Stimulated activated CD4-positive, alpha-beta T cell treated with anti-CD3 and anti-CD28 coated beads, Interleukin-1b, Interleukin-23, amount 100 ng/mL, for 24 hours (primary cell): ENCODE measurements at places on chromosomes 12 and 14.

DNA sequence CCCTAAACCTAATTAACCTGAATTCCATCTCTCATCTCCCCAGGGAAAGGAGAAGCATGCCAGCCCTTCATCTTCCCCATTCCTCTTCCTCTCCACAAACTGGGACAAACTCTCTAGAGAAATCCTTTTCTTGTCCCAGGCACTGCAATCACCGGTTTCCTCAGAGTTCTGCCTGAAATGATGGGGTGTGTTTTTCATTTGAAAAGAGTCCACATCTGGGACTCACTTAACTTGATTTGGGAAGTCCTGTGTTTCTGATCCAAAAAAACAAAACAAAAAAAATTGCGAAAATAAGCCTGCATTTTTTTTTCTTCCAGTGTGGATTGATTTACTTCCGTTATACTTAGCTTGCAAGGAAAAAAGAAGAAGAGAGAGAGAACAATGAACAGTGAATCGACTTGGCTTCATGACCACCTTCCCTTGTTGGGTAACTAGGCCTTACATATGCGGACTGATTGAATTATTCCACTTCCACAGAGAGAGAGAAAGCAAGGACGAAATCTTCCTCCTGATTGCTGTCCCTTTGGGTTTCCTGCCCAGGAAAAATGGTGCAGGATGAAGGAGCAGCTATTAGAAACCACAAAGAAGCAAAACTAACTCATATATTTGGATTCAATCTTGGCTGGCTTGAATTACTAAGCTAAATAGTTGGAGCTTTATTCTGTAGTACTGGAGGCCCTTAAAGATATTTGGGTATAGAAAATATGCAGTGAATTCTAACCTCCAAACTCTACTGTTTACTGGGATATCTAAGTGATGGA, 506.2 kb upstream of the TBX3 start:
- DNase-seq = no peak

DNA sequence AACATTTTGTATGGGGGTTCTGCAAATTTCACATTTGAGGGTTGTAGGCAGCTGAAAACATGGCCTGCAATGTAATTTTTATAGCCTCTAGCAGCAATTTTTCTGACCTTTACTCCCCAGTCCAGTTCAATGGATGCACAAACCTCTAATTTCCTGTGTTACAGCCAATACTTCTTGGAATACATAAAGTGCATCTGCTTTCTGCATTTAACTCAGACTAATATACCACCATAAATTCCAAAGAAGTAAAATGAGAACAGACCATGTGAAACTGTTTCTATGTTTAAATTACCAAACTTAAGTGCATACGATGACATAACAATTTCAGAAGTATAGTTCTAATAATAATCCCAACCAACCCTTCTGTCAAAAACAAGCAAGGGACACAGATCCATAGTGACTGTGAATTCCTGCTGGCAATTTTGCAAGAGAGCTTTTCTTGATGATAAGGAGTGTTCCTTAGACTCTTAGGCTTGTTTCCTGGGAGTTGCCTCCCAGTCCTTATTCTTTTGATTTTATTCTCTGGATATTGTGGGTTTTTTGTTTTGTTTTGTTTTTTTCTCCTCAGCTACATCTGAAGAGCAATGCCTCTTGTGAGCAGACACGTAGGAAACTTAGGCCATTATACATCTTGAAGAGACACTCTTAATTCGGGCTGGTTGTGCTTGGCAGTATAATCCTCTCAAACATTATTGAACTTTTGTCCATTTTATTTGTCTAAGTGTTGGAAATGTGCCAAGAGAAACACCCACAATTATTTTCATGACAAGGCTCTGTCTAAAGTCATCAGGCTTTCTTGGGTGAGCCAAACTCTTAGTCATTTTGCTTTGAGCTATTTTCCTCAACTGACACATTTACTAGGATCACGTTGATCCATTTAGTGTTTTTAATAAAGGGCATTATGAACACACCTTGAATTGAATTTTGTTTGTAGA, 51.3 kb upstream of the RERGL start:
- DNase-seq = no peak

DNA sequence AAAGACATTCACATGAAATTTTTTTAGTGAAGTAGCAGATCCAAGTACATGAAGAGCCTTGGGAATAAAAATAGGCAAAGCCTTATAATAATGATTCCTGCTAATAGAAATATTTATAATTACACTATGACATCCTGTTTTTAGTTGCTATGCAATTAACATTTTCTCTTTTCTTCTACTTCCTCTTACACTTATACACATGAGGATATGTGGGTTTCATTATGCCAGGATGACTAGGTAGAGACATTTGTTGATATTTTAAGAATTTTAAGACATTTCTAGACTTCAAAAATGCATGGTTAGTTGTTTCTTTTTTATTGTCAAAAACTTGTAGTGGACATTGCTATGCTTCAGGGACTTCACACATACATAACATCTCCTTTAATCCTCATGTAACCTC, 326.8 kb downstream of the SYT1 start:
- DNase-seq = no peak

GRCh38 chr12:54840244-54840865, 14.0 kb upstream of the MUCL1 start:
- DNase-seq = no peak

DNA sequence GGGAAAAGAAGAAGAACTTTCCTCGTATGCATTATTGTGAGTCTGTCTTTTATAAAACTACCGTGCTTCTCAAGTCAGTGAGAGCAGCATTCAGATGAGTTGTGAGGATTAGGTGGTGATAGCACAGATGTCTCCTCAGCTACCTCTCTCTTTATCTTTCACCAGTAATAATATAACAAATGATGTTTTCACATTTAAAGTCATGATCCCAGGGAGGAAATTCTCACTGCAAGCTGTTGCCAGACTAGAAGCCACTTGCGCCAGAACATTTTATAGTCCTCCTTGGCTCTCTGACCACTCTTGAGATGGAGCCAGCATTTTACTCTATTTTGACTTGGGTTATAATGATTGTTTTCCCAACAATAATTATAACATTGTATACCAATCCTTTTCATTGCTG, 443.1 kb downstream of the AEBP2 start:
- no peak for DNase-seq

DNA sequence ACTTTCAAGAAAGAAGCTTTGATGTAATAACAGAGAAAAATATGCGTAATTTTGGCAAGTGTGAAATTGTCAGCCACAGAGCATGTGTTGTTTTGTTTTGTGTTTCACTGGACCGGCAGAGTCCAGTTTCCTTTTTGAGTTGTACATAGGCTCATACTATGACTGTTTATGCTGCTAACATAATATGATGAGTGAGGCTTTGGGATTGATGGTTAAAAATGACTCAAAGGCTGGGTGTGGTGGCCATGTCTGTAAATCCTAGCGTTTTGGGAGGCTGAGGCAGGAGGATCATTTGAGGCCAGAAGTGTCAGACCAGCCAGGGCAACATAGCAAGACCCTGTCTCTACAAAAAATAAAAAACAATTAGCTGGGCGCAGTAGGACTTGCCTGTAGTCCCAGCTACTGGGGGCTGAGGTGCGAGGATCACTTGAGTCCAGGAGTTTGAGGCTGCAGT, 487.9 kb downstream of the PCNX1 start:
- DNase-seq = no peak

- DNase-seq = no peak
Observed at GRCh38 chr12:103808239-103808880, 32.7 kb downstream of the NT5DC3 start.

- no peak for DNase-seq
Observed at GRCh38 chr12:3101309-3102024, 24.3 kb downstream of the TSPAN9 start.

- DNase-seq = no peak
Observed at GRCh38 chr12:82672811-82673495, 13.8 kb upstream of the TMTC2 start.

DNA sequence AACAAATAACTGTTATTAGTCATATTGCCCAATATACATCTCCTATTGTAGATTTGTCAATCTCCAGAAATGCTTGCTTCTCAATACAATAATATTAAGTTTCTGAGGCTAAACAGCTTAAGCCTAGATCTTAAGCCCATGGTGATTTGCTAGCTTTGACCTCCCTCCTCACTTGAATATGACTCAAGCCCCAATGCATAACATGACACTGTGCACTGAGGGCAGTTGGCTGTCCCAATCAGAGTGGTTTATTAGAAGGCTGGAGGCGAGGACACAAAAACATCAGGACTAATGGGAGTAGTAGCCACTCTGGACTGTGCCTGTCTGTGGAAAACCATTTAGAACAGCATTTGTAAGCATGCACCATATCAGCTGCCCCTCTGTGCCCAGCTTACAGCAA, 81.1 kb upstream of the GTF2A1 start:
- no peak for DNase-seq

DNA sequence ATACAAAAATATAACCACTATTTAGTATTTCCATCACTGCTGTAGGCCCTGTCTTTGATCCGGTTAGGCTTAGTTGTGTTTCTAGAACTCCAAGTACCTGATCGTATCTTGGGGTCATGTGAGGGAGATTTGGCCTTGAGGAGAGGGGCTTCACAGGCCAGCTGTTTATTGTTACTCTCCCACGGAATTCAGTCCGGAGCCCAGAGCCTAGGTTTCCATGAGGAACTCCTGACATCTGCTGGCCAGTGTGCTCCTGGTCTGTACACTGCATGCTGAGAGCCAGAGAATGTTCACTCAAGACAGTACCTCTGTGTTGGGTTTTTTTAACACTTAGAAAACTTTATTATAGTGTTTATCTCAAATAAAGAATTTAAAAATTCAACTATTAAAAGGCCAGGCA, 341.0 kb upstream of the TMEM132C start:
- no peak for DNase-seq

- no peak for DNase-seq
Observed at GRCh38 chr14:42488965-42489364, 882.3 kb downstream of the LRFN5 start.

- DNase-seq = no peak
Observed at GRCh38 chr12:64531665-64532334, 78.5 kb upstream of the RASSF3 start.
